ENCODE measurements at places on chromosomes 5 and 9.

DNA sequence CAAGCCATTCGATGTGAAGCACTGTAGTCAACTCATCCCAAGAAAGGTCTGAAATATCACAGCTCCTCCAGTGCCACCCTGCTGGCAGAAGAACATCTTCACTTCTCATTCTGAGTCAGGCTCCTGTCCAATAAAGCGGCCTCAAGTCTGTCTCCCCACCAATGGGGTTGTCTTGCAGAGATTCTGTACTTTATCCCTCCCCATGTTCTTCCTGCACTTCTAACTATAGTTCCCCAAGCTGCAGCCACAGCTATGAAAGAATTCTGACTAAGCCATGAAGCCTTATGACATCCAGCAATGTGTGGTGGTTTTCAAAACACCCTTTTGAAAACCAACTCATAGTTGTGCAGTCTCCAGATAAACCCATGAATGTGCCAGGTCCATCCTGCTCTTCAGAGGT is 6.8 kb downstream of the MACROH2A1 start:
- DNase-seq, result peak; percentile 76

DNA sequence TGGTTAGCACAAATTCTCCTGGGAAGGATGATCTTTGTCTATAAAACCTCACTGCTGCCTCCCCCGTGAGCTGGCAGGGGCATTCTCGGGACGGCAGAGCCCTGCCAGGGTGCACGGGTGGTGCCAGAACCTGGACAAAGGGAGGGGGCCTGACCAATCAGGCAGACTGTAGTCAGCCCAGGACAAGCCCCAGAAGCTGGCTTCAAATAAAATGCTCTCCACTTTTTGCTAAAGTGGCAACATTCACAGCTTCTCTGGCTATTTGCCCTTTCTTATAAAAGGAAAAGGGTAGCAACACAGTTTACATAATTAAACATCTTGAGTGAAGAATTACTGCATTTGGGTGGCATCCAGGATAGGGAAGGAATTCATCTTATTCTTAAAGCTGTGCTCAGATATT is 14.4 kb downstream of the IL9 start:
- no peak for DNase-seq

- DNase-seq, result no peak
These were observed 53.1 kb downstream of the HCN1 start for GRCh38 chr5:45643056-45643455.

DNA sequence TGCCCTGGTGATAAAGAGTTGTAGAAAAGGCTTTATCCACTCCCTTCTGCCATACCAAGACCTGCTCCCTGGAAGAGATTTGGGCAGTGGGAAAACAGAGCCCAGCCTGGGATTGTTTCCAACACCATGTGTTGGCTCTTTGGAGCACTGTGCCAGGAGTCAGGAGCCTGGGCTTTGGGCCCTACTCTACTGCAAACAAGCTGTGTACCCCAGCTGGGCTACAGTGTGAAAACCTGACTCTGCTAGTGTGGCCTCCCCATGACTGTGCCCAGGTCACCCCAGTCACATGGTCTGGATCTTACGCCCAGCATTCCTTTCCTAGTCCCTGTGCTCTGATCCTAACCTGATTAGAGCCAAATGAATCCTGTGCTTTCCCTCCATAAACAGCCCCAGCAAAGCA is 39.3 kb upstream of the SHB start:
- DNase-seq, result no peak

- DNase-seq, result peak; percentile 66
These were observed 99.9 kb downstream of the GTF3C4 start for GRCh38 chr9:132769906-132770769.

DNA sequence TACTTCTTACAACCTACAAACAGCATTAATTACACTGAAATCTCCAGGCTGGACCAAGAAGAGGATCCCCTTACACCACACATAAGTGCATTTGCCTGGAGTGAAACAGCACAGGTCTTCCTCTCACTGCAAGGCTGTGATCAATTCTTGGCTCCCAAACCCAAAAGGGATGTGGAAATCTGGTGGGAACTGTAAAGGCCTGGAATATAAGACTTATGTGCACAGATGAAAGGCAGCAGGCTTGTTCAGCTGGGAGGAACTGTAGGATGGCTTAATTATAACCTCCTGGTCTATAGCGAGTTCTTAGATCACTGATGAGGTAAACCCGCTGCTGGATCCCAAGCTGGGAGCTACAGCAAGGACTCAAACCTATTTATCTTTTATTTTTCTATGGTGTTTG is 182.9 kb upstream of the TNC start:
- no peak for DNase-seq

DNA sequence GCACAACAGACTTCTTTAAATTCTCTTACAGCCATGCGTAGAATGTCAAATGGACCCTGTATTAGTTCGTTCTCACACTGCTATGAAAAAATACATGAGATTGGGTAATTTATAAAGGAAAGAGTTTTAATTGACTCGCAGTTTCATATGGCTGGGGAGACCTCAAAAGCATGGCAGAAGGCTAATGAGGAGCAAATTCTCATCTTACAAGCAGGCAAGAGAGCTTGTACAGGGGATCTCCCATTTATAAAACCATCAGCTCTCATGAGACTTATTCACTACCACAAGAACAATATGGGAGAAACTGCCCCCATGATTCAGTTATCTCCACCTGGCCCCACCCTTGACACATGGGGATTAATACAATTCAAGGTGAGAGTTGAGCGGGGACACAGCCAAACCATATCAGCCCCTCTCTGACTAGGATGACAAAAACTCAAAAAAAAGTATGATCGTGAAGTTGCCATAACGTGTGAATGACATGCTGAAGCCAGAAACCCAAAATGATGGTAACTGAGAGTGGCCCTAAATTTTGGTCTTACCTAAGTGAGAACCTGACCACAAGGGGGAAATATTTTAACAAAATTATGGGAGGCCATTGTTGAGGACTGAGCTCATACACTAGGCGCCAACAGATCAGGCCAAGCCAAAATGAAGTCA is 17.5 kb upstream of the TEX10 start:
- no peak for DNase-seq

GRCh38 chr9:134100040-134100439 is 32.2 kb upstream of the BRD3 start:
- DNase-seq, result no peak

GRCh38 chr9:3793363-3793762 is 267.6 kb upstream of the RFX3 start:
- DNase-seq, result no peak

GRCh38 chr5:142800776-142801494 is 30.8 kb downstream of the ARHGAP26 start:
- DNase-seq, result no peak

DNA sequence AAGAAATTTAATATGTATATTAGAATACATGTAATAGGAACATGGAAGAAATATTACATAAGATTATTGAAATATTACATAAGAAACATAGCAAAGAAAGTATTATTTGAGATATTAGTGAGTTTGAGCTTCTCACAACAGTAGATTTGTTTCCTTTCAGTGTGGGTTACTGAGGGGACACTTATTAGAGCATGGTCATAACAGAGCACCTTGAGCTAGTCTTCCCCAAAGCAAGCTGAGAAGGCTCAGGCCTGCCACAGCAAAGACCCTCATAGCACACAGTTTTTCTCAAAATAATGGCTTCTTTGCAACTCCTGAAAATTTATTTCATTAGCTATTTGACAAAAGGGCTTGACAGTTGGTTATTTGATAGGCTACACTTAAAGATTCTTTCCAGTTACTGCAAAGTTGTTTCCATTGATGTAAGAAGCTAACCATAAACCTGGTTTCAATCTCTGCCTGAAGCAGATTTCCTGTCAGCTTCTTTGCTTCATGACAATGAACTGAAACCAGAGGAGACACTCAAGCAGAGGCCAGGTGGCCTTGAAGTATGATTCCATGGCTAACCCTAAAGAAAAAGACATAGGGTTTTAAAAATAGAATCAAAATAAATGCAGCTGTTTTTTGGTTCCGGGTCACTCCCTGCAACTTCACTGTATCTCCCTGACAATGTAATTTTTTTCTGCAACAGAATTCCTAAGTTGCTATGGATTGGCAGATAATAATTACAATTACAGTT is 68.6 kb downstream of the ERMP1 start:
- DNase-seq, result no peak

DNA sequence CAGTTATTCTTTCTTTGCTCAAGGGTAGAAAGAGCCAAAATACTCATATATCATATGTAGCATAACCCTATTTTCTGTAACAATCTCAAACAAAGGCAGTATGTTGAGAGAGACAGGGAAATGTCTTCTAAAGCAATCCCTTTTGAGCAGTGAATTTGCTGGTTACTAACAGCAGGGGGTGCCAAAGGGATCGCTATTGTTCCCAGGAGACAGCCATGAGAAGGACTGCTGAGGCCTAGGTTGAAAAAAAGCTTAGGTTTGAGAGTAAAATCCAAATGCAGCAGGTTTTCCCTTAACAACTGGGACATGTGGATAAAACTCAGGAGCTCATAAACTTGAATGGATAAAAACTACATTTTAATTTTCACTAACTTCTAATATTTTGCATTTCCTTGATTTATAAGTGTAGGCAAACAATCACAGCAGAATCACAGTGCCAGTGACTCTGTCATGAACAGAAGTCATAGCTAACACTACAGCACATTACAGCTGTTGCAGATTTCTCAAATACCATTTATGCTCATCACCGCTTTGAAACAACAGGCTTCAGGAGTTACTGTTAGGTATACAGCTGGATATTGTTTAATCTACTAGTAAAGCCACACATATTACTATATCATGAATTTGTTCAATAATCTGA is 148.4 kb downstream of the MAPKAP1 start:
- peak; percentile 76 for DNase-seq

GRCh38 chr5:59169081-59169767 is 586.3 kb downstream of the RAB3C start:
- no peak for DNase-seq

DNA sequence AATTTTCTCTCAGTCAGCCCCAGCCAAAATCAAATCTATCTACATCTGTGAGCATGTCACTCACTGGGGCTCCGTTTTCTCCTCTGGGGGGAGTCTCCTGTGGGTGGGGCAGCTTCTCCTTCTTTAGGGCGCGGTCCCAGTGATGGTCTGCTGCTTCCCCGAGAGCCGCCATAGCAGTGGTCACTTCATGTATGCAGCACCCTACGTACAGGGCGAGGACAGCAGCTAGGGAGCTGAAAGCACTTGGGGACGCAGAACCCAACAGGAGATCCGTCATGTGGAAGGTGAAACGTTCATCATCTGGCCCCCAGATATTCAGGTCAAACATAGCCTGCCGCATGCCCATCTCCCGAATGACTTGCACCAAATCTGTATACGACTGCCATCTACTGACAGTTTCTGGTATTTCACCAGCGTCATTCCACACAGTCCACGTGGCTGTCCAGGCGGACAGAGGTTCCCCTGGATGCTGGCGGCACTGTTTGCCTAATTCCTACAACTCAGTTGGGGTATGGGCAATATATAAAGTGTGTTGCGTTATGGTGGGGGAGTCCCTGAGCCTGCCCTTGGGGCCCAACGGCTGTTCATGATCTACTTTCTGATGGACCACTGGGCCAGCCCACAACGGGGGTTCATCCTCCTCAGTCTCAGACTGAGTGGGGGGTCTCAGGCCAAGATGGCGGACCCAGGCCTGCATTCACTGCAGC is 795.0 kb downstream of the EFNA5 start:
- DNase-seq, result no peak

DNA sequence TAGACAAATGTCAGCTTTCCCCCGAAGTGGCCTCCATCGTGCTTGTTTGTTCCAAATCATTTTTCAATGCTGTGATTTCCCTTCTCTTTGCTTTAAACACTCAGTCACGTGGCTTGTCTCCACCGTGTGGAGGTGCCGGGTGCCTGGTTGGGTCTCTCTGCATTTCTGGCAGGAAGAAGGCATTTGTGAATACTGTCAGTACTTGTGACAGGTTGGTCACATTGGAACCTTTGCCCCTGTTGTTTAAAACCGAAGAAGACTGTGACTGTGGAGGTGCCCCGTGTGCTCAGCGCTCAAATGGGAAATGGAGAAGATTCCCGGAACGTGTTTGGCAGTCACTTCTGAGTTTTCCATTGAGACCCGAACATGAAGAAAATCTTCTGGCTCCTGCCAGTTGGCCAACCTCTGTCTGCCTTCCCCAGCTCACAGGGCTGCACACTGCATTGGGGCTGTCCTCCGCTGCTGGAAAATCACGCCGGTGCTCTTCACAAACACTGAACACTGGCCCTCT is 74.6 kb downstream of the LMNB1 start:
- DNase-seq, result no peak

- no peak for DNase-seq
These were observed 2042.6 kb upstream of the CDH6 start for GRCh38 chr5:29150840-29151239.

- DNase-seq, result no peak
These were observed 4.2 kb upstream of the SEMA4D start for GRCh38 chr9:89502038-89502601.

- DNase-seq, result no peak
These were observed 211.8 kb downstream of the GOLPH3 start for GRCh38 chr5:31962351-31962751.

- no peak for DNase-seq
These were observed 159.6 kb upstream of the ADAMTSL1 start for GRCh38 chr9:18314316-18314715.

- no peak for DNase-seq
These were observed 9.8 kb upstream of the CPLX2 start for GRCh38 chr5:175861337-175862130.

GRCh38 chr5:81058121-81058520 is 98.0 kb downstream of the RASGRF2 start:
- no peak for DNase-seq

DNA sequence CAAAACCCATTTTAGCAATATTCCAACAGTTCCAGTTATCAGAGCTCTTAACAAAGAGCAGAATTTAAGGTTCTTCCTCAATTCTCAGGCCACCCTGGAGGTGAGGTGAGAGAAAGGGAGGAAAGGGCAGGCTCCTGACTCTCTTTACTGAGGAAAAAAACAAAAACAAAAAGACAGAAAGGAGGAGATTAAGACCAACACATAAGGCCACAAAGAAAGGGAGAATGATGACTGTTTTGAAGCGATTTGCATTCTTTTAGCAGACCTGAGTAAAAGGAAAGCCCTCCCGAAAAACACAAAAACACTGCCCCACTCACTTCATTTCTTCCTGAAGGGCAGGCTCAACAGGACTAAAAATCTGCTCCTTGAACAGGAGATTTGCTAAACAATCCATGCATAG is 300.5 kb downstream of the ARL15 start:
- no peak for DNase-seq

Measured in EL (cell line).